H1 (cell line): ENCODE measurements at places on chromosomes 6 and 20. TPM values are rescaled to one million over a fixed set of nuclear protein-coding genes. Genes with fewer than 3 reads are reported as not detected.

The GRM1 gene
- 0.15 and 0.33 TPM in 2 replicates for polyA plus RNA-seq

DNA sequence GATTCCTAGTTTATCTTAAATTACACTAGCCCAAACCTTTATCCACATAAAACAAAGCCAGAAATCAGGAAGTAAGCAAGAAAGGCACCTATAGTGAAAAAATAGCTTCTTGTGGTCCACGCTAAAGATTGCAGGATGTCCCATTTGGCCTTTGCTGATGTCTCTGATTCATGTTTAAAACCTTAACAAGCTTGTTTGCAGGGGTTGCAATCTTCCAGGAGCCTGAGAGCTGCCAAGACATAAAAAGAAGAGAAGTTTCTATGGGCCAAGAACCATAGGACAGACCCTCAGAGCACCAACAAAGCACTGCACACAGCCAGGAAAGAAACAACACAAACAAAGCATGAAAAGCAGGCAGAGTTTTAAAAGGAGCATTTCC is 49.4 kb downstream of the ADAT2 start:
- no peak for DNase-seq

The TNNC2 gene
- polyA plus RNA-seq = 7.6 and 10.4 TPM in 2 replicates

DNA sequence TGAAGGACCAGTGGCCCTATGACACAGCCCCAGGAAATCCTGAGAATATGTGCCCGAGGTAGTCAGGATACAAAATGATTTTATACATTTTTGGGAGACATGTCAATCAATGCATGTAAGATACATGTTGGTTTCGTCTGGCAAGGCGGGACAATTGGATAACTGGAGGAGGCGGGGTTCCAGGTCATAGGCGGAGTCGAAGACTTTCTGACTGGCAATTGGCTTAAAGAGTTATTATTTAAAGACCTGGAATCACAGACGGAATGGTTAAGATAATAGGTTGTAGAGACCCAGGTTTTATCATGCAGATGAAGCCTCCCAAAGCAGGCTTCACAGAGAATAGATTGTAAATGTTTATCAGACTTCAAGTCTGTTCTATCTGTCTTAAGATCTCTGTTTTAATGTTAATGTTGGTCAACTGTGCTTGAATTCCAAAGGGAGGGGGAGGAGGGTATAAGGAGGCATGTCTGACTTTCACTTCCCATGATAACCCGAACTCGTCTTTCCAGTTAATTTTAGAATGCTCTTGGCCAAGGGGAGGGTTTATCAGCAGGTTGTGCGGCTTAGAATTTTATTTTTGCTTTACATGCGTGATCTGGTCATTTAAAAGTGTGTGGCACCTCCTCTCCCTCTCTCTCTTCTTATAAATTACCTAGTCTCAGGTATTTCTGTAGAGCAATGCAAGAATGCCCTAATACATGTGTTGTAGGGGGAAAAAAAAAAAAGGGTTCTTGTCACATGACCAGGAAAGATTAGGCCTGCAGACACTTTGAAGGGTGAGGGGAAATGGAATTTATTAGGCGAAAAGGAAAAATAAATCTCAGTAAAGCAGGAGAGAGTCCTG is 230.7 kb downstream of the NFATC2 start:
- peak; percentile 63 for DNase-seq

The TFAP2A gene
- 0.23 and 0.24 TPM in 2 replicates for polyA plus RNA-seq

The GABRR1 gene
- 0.52 and 0.63 TPM in 2 replicates for polyA plus RNA-seq

The SLC24A3 gene
- 3.7 and 4.5 TPM in 2 replicates for polyA plus RNA-seq

- DNase-seq = no peak
Measured at GRCh38 chr6:33107641-33108040, 31.9 kb downstream of the HLA-DPB1 start.

DNA sequence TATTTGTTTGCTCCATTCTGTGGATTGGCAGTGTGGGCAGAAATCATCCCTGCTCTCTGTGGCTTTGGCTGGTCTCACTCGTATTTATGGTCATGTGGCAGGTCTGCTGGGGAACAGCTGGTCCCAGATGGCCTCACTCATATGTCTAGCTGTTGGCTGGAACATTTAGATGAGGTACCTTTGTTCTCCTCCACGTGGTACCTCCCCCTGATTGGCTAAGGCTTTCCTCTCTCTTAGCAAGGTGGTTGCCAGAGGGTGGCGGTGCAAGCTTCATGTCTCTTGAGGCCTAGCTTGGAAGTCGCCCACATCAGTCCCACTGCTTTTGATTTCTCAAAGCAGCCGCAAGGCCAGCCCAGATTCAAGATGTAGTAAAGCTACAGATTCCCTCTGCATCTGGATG is 348.5 kb upstream of the BTBD3 start:
- DNase-seq = peak; percentile 39

GRCh38 chr6:160419488-160419887 is 71.3 kb downstream of the SLC22A3 start:
- DNase-seq = no peak

DNA sequence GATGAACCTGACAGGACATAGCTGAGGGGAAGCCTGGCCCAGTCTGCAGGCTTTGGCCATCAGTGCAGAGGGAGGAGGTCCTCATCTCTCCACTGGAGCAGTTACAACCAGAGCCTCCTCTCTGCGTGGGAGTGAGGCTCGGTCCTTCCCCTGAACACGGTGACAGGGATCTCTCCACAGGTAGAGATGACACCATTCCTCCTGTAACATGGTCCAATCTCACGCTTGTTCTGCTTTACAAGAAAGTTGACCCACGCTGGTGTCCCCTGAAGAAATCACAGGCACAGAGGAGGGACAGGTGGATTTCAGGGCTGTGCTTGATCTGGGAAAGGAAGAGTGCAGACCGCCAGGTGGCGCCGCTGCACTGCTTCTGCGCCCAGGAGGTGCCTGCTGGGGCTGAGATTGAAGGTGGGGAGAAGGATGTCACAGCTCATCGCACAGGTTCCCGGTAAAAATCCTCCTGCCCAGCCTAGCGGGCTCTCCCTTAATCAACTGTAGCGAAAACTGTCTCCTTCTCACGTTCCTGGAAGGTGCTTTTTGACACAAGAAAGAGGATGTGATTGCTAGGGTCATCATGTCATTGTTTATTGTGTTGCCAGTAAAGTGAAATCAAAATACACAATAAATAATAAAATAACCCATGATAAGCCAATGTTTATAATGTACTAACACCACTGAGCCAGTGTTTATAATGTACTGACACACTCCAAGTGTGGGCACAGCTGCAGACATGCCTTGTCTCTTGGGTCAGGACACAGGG is 20.4 kb downstream of the HLA-G start:
- DNase-seq = peak; percentile 95

GRCh38 chr20:21185849-21186248 is 60.0 kb downstream of the KIZ start:
- no peak for DNase-seq

DNA sequence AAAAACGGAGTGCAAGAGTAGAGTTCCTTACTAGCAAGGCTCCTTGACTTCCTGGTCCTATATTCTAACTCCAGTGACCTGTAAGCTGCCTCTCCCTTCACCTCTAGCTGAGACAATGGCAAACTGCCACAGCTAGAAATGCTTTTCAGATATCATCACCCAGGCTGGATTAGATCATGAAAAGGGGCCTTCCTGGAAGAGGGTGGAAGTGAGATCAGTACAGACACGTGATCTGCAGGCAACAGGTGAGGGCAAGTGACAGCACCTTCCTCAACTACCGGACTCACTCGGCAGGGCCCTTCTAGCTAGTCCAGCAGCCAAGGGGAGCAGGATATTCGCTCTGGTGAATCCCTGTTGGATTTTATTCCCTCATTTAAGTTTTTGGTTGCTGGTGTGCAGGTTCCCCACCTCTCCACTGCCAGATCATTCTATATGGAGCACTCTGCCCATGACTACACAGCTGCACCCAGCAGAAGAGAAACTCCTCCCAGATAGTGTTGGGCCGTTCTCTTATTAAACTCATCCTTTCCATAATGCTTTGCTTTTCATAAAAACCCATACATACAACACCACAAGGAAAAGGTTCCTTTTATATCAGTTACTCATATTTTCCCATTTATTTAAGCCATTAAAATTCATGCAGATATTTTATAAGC is 26.4 kb upstream of the FAM83C start:
- DNase-seq = no peak

DNA sequence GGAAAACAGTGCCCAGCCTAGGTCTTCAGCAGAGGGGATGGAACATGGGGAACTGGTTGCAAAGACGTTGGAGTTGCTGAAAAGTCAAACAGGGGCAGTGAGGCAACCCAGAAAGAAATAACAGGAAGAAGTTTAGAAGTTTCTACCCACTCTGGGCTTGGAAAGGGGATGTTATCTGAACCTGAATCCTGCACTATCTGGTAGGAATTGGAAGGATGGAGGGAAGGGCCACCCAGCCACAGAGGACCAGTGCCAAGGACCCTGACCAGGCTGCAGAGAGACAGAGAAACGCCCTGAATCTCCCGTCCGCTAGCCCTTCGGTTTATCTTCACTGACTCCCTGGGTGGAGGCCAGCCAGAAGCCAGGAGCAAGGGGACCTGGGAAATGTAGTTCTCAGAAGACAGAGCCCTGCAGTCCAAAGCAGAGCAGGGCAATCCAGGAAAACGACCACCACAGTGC is 217.3 kb upstream of the RREB1 start:
- no peak for DNase-seq
